ENCODE measurements at places on chromosomes 5 and 9. TPM values are rescaled to one million over a fixed set of nuclear protein-coding genes. Genes with fewer than 3 reads are reported as not detected.
A peak's percentile ranks its signal among the peaks of the same experiment; 100 is the strongest.

GRCh38 chr5:12102151-12102550 lies 197.9 kb upstream of the CTNND2 start:
- no peak for DNase-seq

GRCh38 chr5:87115839-87116364 lies 151.8 kb upstream of the RASA1 start:
- DNase-seq = no peak

Gene SPOCK1
- total RNA-seq = 12.3 TPM

DNA sequence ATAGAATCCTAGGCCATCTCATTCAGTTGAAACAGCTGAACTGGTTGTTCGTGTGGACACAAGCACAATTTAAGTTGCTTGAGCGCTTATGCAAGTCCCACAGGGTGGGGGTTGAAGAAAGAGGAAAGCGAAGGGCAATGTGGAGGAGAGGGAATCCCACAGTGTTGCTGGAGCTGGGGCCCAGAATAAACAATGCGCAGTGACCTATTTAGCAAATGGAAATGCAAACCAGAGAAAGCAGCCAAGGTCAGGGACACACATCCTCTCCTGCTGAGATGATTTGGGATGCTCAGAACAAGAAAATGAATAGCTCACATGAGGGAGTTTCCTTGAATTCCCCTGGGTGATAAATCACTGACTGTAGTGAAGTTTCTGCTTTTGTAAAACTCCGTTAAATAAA lies 838.3 kb downstream of the TLE4 start:
- peak; percentile 24 for DNase-seq

DNA sequence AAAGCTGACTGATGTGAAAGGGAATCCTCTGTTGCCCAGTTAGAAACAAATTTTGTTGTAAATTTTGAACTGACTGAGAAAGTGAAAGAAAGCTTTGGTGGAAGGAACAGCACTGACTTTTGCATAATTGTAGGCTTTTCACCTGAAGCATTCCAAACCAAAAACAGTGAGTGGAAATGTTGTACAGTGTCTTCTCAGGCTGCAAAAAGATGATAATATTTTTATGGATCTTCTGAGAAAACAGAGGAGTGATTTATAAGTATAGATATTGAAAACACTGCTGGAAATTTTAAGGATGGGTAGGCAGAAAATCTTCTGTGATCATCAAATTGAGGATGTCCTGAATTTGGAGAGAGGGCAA lies 40.0 kb downstream of the LURAP1L start:
- no peak for DNase-seq

DNA sequence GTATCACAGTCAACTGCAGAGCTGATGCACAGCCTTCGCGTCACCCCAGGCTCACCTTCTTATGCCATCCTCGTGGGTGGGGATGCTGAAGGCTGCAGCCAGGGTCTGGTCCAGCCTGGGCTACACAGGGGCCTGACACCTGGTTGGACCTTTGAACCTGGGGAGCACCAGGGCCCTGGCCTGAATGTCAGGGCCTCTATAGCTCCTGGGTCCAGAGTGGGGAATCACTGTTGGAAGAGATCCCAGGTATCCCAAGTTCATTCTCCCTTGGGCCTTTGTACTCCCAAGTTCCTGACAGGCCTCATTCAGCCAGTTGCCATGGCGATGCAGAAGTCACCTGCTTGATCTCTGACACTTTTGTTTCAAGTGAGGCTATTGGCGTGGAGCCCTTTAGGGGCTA lies 43.8 kb downstream of the ZNF618 start:
- no peak for DNase-seq

GRCh38 chr5:56692359-56693219 lies 122.8 kb upstream of the MAP3K1 start:
- no peak for DNase-seq

Gene TMEM141
- 60.3 TPM for total RNA-seq

GRCh38 chr5:39409033-39409432 lies 15.7 kb downstream of the DAB2 start:
- DNase-seq = no peak

DNA sequence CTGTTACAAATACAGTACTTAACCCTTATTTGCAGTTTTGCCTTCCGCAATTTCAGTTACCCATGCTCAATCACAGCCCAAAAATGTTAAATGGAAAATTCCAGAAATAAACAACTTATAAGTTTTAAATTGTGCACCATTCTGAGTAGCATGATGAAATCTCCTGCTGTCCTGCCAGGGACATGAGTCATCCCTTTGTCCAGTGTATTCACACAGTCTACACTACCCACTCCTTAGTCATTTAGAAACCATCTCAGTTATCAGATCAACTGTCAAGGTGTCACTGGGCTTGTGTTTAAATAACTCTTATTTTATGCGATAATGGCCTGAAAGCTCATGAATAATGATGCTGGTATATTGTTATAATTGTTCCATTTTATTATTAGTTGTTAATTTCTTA lies 95.8 kb downstream of the PLCXD3 start:
- DNase-seq = peak; percentile 62

GRCh38 chr9:132989414-132989996 lies 11.0 kb downstream of the GFI1B start:
- no peak for DNase-seq

Gene NMUR2
- total RNA-seq = not detected
